Left renal cortex interstitium (tissue), 4 donors: ENCODE measurements at places on chromosomes 3 and 15.
A peak's percentile ranks its signal among the peaks of the same experiment; 100 is the strongest.

DNA sequence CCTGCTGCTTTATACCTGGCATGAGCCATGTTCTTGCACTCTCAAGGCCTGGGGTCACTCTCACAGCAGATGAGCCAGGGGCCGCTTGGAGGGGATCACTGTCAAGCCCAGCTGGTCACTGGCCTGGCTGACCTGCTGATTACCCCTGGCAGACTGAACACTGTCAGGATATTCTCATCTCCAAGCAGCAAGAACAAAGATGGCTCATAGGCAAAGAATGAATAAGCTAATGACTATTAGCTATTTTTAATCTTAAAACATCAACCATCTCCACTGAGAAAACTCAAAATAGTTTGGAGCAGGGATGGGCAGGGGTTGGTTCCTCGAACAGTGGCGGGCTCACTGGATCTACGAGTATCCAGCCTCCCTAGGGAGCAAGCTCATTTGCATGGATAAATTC lies 64.4 kb upstream of the ACAN start:
- no peak for DNase-seq

DNA sequence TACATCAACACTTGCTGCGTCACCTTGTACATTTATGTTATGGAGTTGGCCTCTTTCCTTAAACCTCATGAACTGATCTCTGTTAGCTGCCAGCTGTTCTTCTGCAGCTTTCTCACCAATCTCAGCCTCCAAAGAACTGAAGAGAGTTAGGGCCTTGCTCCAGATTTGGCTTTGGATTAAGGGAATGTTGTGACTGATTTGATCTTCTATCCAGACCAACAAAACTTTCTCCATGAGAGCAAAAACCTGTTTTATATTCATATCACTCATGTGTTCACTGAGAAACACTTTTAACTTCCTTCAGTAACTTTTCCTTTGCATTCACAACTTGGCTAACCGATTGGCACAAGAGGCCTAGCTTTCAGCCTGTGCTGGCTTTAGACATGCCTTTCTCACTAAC lies 1156.0 kb upstream of the CADM2 start:
- no peak for DNase-seq

- no peak for DNase-seq
Observed at GRCh38 chr3:194982472-194982871, 288.5 kb downstream of the XXYLT1 start.

GRCh38 chr3:52361011-52361410 lies 44.9 kb downstream of the DNAH1 start:
- DNase-seq = no peak

DNA sequence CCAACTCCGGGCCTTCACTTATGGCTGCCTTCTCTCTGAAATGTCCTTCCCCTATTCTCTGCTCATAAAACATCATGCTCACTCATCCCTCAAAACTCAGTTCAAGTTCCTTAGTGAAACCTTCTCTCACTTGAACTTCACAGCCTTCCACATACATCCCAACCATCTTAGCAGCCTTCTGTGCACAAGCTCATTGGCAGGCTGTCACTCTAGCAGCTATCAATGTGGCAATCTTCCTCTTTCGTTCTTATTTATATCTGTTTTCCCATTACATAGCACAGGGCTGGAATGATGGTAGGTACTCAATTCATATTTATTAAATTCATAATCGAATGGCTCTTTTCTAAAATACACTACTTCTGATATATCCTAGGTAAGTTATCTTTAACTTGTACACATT lies 66.4 kb upstream of the MCTP2 start:
- DNase-seq = no peak

DNA sequence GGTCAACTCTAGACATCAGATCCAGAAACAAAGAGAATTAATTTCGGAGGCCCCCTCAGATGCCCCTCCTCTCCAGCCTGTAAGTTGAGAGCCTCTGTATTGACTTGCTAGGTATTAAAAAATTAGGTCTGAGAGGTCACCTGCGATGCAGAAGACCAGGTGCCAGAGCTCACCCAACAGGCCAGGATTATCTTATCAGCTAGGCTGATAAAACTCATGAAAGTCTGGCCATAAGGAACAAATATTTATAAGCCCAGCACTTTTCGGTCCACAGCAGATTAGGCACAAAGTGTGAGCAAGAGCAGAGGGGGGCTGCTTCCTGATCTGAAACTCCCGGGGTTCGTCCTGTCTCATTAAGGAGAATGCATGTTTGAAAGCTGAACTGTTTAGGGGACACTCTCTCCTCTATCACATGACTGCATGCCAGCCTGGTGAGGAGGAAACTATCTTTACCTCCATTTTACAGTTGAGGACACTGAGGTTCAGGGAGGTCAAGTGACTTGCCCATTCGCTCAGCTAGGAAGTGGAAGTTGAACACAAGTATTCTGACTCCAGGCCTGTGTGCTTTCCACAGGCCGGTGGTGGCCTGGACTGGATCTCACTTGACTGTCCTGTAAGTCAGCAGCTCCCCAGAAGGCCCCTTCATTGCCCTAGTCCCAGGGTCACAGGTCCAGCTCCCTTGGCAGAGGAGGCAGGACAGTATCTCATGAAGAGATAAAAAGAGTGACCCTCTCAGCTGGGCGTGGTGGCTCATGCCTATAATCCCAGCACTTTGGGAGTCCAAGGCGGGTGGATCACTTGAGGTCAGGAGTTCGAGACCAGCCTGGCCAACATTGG lies 39.6 kb upstream of the MAGEF1 start:
- no peak for DNase-seq

- no peak for DNase-seq
Observed at GRCh38 chr15:68597581-68597980, 18.8 kb downstream of the CORO2B start.

DNA sequence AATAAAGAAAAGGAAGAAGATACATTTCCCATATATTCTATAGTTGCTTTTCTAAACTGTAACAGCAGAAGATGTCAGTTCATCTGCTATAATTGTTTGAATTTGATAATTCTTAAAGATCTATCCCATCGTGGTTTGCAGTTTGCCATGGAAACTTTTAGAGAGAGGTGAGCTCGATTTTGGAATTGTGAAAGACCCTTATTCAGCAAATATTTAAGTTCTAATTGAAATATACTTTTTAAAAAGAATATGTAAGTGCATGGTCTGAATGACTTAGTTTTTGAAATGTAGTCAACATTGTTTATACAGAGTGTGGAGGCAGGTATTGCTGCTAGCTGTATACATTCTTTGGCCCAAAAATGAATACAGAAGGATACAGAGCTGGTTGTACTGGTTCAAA lies 127.7 kb downstream of the PDE8A start:
- DNase-seq = no peak

- peak; percentile 84 for DNase-seq
Observed at GRCh38 chr3:58059349-58060321, 51.4 kb downstream of the FLNB start.

GRCh38 chr15:68434021-68434420 lies 2.1 kb upstream of the ITGA11 start:
- DNase-seq = no peak

GRCh38 chr15:100026041-100026440 lies 292.8 kb upstream of the LYSMD4 start:
- DNase-seq = no peak

DNA sequence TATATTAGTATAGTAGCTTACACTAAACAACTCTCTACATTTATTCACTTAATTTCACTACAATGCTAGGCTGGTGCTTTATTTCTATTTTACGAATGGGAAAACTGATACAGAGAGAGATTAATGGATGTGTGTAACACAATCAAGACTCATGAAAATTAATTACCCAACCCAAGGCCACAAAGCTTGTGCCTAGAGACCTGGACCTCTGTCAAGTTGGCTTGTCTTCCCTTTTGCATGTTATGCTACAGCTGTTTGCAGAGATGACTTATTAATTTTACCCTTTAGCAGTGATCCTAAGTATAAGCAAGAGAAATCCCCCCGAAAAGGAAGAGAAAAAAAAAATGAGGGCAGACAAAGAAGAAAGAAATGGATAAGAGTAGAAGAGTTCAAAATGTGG lies 162.5 kb downstream of the C3orf38 start:
- DNase-seq = no peak

DNA sequence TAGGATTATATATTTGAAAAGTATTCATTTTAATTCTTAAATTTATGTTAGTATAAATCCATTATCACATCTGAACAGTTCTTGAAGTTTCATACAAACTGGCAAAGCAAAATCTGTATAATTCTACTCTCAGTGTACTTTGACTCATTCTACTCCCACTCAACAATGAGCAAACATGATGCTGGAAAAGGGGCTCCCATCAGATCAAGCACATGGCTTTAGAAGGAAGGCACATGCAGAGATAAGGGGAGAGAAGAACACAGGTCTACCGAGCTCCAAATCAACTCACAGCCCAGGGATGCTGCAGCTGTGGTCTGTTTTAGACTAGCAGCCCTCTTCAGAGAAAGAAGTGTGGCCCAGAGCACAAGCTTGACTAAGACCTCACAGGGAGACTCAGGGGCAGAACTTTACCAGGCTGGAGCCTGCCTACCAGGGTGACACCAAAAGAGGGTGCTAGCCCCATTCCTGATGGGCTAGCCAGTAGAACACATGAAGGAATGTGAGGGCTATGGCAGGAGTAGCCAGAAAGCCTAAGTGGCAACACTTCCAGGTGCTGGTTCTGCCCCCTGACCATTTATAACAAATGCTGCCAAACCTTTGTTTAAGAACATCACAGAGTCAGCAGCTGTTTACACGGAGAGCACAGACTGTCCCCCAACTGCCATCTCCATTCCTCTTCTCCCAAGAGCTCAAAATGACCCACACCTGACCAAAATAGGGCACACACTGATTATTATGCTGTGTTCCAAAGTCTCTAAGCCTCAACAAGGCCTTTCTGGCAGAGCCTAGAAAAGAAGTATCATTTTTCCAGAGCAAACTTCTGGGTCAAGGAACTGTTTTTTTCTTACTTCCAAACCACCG lies 19.5 kb downstream of the SEC22C start:
- DNase-seq = no peak

DNA sequence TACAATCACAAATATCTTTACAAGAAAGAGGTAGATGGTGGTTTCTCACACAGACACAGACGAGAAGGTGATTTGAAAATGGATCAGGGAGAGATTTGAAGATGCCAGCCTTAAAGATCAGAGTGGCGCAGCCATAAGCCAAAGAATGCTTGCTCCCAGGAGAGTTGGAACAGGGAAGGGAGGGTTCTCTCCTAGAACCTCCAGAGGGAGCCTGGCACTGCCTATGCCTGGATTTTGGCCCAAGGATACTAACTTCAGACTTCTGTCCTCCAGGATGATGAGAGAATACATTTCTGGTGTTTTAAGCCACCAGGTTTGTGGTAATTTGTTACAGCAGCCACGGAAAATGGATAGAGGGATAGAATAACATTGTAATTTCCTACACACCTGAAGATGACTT lies 279.1 kb downstream of the FAM43A start:
- DNase-seq = no peak

DNA sequence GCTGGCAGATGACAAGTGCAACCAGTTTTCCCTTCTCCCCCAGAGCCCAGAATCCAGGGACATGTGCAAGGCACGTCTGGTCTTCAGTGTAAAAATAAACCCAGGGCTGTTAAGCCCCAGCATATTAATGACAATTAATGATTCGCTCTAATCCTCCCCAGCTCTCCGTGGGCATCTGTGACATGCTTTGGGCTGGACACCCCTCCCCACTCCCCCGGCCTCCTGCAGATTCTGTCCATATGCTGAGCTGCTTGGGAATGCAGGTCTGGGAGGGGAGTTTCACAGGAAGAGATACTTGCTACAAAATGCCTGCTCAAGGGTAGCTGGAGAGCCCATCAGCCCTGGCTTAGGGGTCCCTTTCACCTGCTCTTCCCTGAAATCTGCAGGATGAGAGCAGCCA lies 43.0 kb upstream of the NTRK3 start:
- no peak for DNase-seq

DNA sequence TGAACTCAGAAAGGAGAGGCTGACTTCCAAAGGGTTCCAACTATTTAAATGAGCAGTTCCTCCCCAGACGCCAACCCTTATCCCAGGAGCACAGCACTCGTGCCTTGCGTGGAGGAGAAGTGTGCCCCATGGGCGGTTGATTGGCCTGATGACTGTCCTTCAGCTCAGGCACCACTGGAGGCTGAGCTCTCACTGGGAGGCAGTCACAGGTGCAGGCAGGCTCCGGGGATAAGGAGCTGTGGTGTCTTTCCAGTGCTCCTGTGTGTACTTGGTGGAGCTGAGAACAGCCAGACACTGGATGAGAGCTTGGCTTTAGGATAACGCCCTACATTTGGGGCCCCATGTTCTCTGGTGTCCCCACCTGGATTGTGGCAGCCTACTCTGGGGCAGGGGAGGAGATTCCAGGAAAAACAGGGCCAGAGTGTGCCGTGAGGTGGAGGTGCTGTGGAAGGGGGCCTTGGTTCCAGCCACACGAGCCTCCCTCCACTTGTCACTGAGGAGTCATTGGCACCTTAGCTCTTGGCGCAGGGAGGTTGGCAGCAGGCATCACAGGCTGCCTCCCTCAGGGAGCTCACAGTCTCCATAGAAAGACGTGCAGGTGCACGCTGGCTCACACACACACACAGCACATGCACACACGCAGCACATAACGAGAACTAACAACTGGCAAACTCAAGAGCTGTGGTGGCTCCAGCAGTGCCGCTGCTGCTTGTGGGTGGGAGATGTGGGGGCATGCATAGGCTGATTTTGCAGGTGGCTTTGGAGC lies 22.7 kb upstream of the EPHB3 start:
- DNase-seq = no peak

DNA sequence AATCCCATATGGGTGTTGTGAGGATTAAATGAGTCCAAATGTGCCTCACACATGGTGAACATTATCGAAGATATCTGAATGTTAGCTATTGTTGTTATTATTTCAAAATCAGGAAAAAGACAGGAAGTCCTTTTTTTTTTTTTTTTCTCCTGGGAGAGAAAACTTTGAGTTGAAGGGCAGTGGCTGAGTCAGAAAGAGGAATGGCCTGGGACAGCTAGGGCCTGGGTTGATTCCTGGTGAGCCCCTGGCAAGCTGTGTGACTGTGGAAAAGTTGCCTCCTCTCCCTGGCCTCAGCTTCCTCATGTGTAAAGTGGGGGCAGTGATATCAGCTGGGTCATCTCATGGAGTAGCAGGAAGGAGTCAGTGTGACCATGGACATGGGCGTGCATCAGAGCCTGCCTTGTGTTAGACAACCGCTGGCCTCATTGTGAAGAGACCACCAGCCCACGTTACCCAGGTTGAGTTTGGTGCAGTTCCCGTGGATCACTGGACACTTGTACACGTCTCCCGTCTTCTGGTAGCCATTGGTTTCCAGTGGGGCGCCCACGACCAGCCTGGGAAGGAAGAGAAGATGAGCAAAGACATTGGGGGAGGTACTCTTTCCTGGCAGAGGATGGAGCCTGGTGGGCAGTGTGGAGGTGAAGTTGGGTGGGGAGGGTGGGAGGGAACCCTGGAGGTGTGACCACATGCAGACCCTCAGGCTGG lies 63.1 kb downstream of the ITGA11 start:
- no peak for DNase-seq
